Vagina (tissue), 2 donors: ENCODE measurements at places on chromosomes 3 and 15.

- no peak for DNase-seq
Observed at GRCh38 chr3:53944028-53944427, 52.4 kb upstream of the SELENOK start.

- DNase-seq: no peak
Observed at GRCh38 chr3:38163117-38163840, 2.1 kb upstream of the OXSR1 start.

DNA sequence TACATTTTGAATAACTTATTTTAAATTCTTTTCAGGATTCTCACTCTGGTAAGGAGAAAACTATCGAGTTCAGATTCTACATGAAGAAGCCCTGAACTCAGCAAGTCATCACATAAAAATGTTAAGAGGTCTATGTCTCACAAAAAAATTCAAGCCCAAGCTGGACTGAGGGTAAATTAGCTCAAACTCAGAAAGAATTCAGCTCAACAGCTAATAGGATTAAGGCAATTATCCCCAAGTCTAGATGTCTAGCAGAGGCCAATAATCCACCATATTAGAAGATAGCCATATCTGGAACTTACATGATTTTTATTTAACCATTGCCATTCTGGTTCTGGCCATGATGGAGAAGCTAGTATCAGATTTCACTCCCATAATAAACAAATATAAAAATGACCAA lies 909.7 kb downstream of the PLOD2 start:
- DNase-seq: no peak

GRCh38 chr15:80550219-80550907 lies 144.7 kb upstream of the ABHD17C start:
- DNase-seq: no peak

DNA sequence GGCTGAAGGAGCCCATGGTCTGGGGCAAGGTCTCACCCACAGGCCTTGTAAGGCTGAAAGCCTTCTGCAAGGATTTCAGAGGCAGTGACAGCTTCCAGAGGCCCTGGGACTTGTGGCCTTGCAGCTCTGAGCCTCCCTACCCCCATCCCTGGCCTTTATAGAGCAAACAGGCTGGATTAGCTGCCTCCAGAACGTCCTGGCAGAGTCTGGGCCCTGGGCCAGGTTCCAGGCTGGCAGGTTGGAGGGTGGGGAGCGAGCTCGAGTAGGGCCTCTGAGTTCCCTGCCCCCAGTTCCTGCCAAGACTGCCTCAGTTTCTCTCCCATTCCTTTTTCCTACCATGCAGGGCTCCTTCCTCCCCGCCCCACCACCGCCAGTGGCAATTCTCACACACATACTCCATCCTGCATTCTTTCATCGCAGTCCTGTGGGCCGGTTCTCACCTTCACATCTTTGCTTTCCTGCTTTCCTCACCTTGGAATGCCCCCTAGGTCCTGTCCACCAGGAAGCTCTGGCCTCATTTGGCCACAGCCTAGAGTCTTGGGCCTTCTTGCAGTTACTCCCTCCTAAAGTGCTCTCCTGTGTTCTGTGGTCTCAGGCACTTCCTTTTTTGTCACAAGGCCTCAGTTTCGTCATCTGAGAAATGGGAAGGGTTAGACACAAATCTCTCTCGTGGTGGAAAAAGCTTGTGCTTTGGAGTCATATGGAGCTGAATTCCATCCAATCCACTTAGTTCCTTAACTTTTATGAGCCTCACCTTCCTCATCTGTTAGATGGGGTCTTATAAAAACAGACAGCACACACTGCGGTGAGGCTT lies 2.7 kb downstream of the LMAN1L start:
- DNase-seq: no peak
